ENCODE measurements at places on chromosomes 4 and X. TPM values are rescaled to one million over a fixed set of nuclear protein-coding genes. Genes with fewer than 3 reads are reported as not detected.

Gene RAB39B
- 1.6 TPM for total RNA-seq

Gene ZFP42
- total RNA-seq: not detected

Gene TLL1
- 1.5 TPM for total RNA-seq

Gene AWAT2
- total RNA-seq: under 0.01 TPM

Gene USP17L15
- not detected for total RNA-seq

Gene GLRB
- 3.0 TPM for total RNA-seq

Gene CPE
- total RNA-seq: 116 TPM

Gene HHIP
- 16.0 TPM for total RNA-seq

Gene KCNE5
- total RNA-seq: 0.36 TPM

Gene MAGEA1
- not detected for total RNA-seq

Gene SETD7
- total RNA-seq: 134 TPM

Gene DOK7
- not detected for total RNA-seq

Gene H2BW2
- not detected for total RNA-seq

Gene RASSF6
- total RNA-seq: not detected

Gene RTL3
- total RNA-seq: not detected

Gene NIPAL1
- 0.90 TPM for total RNA-seq

Gene MRPS18C
- 26.1 TPM for total RNA-seq

Gene BANK1
- 0.41 TPM for total RNA-seq

Gene PAK3
- 0.90 TPM for total RNA-seq

Gene RBMX2
- total RNA-seq: 24.8 TPM

Gene NCAPG
- 60.1 TPM for total RNA-seq

Gene MAGEB10
- not detected for total RNA-seq

Gene CFAP47
- total RNA-seq: not detected

Gene OPRPN
- total RNA-seq: not detected

Gene L1CAM
- total RNA-seq: 0.36 TPM
